ENCODE measurements at places on chromosomes 4 and X.
A peak's percentile ranks its signal among the peaks of the same experiment; 100 is the strongest.

GRCh38 chrX:147376601-147377422 is 534.9 kb upstream of the FMR1 start:
- no peak for DNase-seq

DNA sequence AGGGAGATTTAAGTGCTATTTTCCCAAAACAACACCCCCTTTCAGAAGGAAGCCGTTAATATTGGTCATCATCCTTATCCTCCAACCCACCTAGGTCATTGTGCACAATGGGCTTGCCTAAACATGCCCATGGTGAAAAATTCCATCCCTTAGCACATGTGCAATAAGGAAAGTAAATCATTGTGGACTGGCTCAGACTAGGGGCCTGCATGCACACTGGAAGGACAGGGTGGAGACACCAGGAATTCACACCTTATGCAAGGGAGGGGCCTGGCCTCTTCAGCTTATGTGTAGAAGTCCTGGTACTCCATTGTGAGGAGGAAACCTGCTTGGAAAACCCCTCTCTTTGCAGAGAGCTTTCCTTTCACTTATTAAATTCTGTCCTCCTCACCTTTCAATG is 311.4 kb upstream of the NDST4 start:
- peak; percentile 78 for DNase-seq

DNA sequence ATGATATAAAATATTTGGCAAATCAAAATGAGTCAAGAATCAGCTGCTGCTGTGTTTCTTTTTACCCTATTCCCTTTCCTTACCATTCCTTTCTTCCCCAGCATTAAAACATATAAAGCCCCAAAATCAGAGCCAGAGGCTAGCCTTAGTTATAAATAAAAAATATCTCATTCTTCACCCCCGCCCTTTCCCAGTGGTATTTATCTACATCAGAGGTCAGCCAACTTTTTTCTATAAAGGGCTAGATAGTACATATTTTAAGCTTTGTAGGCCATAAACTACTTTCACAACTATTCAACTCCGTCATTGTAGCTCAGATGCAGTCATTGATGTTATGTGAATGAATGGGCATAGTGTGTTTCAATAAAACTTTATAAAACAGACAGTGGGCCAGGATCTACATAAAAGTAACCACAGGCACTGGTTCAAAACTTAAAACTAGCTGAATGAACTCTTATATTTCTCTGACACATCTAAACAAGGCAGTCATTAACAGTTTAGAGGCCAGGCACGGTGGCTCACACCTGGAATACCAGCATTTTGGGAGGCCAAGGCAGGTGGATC is 30.5 kb upstream of the TCEANC start:
- no peak for DNase-seq

- DNase-seq: no peak
Observed at GRCh38 chr4:159770401-159770800, 667.5 kb downstream of the RAPGEF2 start.

All from epithelial cell of esophagus (primary cell).